ENCODE measurements at places on chromosomes 12 and 14.

- DNase-seq, result no peak
Observed at GRCh38 chr12:48966177-48966895, 5.2 kb downstream of the WNT10B start.

- DNase-seq, result no peak
Observed at GRCh38 chr12:124915239-124916236, 1.1 kb upstream of the UBC start.

DNA sequence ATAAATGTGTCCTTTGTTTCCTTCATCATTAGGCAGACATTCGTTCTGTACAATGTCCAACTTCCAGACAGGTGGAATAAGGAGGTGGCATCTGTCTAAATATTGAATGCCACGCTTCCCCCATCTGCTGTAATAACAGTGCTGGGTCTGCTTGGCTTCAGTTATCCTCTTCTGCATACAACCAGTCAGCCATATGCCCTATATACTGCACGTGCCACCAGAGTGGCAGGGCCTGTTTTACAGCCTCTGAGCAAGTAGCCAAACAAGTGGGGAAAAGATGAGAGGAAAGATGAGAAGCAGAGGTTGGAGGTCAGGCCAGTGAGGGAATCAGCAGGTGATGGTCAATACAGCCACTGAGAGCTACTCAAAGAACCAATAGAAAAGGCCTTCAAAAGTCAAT, 55.4 kb downstream of the OTX2 start:
- DNase-seq, result no peak

GRCh38 chr12:123938679-123939480, 33.8 kb downstream of the CCDC92 start:
- no peak for DNase-seq

DNA sequence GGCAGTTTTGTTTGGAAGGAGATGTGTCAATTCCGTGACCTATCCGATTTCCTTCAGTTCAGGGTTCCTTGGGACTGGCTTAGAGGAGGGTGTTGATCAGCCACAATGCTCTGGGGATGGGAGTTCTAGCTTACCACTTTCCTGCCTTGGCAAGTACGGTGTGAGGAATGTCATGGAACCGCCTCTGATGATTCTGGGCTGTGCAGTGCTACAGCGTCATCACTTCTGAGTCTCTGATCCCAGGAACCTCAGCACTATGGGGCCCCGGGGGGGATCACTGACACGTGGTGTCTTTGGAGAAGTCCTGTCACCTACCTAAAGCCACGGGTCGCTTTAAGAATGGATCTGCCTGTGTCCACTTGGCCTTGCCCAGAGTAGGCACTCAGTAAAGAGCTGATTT, 271.5 kb upstream of the FKBP4 start:
- DNase-seq, result no peak

GRCh38 chr12:107091381-107091780, 2.0 kb downstream of the CRY1 start:
- no peak for DNase-seq

GRCh38 chr14:94615823-94616570, 3.8 kb downstream of the SERPINA3 start:
- DNase-seq, result no peak

- DNase-seq, result no peak
Observed at GRCh38 chr14:105275267-105275946, 25.4 kb downstream of the BRF1 start.

DNA sequence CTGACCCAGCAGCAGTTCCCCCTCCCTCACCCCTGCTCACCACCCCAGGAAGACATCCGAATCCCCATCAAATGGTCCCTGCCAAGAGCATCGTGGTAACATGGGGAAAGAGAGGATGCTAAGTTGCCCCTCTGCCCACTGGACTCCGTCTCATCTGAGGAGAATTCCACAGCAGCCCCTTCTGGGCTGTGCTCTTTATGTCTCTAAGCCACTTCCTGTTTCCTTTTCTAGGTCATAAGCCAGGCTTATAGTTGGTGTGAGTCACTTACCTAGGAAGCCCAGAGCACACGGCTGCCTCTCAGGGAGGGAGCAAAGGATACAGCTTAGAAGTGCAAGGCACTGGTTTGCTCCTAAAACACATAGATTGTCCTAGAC, 76.0 kb downstream of the VCPKMT start:
- DNase-seq, result peak; percentile 39

- DNase-seq, result no peak
Observed at GRCh38 chr12:65430571-65431306, 152.3 kb downstream of the MSRB3 start.

DNA sequence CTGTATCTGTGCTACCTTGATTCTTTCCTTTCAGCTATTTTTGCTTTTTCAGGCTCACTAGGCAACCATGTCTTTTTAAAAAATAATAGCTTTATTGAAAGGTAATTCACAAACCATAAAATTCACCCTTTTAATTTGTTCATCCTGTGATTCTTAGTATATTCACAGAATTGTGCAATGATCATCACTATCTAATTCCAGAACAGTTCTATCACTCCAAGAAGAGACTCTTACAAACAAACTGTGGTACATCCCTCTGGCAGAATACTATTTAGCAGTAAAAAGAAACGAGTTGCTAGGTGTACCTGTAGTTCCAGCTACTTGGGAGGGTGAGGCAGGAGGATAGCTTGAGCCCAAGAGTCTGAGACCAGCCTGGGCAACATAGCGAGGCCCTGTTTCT, 14.8 kb downstream of the CREBL2 start:
- no peak for DNase-seq

DNA sequence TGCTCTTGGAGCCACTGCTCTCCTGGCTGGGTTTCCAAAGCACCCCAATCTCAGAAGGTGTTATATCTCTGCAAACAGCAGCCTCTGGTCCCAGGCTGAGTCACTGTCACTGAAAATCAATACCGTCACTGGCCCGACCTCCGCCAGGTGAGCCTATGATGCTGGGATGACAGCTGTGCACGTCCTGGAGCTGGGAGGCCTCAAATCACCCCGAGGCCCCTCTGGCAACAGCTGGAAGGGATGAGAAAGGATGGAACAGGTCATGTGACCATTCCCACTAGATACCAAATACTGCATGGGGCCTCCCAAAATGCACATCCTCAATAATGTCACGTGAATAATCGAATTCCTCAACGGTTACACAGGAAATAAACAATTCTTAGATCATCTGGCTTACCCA, 190.8 kb downstream of the TTC7B start:
- DNase-seq, result no peak

Measured in stimulated activated naive CD4-positive, alpha-beta T cell treated with Interleukin-2 at 50 U/mL for 16 hours (primary cell).